GM12878 (cell line): ENCODE measurements at places on chromosomes 2 and 18. TPM values are rescaled to one million over a fixed set of nuclear protein-coding genes. Genes with fewer than 3 reads are reported as not detected.

DNA sequence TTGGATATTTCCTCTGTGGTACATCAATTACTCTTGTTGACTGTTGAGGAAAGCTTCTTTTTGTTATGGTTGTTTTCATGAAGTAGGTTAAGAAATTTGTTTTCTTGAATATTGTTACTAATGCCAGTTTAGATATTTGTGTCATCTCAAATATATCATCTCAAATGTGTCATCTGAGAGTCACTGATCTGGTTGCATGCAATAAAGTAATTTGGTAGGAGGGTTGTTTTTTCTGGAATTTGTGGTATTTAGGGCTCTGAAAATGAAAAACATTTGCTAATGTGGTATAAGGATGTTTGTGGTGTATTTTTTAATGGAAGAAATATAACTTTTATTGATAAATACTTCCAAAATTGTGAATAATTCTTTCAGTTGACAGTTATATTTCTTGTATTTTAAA is 117.7 kb downstream of the GREB1L start:
- DNase-seq: no peak

DNA sequence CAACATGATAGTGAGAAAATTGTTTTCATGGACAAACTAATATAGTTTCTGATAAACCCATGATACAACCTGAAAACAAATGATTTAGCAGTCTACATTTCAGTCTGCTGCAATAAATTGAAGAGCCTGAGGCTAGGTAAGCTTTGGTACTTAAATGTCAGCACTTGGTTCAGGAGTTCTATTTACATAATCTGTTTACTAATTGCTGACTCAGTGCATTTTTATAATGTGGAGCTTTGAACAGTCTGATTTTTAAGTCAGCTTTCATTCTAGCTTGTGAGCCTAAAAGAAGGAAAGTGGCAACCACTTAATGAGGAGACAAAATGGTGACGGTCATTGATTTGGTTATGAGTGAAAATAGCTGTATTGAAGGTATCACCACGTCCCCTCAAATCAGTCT is 488.6 kb downstream of the CPS1 start:
- DNase-seq: no peak

Gene PHLPP1
- 0.78 and 0.82 TPM in 2 replicates for polyA plus RNA-seq

DNA sequence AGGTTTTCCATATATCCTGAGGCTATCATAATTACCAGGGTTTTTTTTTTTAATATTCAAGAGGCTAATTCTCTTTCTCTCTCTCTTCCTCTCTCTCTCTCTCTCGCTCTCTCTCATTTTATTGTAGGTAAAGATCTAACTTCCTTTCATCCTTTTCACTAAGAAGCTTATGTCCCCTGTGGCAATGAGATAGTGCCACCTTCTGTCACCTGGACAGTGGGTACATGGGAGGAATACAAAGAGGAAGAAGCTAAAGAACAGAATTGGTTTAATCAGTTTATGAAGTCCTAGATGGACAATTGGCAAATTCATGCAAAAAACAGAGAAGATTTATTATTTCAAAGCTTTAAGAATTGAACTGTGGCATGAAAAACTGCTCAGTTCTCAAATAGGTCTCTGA is 1582.3 kb upstream of the TMEFF2 start:
- no peak for DNase-seq

DNA sequence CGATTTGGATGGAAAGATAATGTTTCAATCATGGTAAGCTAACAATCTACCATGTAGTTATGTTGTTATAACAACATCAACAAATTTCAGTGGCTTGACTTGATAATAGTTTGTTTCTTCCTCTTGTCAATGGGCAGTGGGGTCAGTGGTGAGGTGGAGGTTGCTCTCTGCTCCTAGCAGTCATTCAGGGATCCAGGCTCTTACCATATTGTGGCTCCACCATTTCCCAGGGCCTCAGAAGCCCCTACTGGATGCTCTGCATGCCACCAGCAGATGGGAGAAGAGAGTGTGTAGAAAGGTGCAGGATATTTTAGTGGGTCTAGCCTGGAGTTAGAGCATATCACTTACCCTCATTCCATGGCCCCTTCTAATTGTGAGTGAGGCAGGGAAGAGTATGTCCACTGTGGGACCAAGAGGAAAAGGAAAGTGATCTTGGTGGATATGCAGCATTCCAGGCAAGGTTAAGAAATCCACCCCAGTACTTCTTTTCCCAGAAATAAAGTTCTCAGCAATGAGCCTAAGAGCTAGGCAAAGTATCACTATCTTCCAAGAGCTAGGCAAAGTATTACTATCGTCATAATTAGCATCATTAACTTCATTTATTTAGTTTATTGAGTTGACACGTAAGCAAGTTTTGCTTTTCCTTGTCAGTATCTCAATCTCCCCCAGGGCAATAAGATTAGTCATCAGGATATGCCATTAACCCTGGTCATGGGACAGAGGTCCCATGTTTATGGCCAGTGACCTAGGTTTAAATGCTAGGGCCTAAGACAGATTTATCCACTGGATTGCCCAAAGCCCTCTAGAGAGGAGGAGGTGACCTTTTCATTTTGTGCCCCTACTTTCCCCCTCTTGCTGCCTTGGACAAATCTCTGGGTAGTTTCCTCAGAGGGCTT is 4.2 kb upstream of the IWS1 start:
- DNase-seq: no peak
